Stromal cell of bone marrow (primary cell): ENCODE measurements at places on chromosomes 11 and 22.
A peak's percentile ranks its signal among the peaks of the same experiment; 100 is the strongest.

DNA sequence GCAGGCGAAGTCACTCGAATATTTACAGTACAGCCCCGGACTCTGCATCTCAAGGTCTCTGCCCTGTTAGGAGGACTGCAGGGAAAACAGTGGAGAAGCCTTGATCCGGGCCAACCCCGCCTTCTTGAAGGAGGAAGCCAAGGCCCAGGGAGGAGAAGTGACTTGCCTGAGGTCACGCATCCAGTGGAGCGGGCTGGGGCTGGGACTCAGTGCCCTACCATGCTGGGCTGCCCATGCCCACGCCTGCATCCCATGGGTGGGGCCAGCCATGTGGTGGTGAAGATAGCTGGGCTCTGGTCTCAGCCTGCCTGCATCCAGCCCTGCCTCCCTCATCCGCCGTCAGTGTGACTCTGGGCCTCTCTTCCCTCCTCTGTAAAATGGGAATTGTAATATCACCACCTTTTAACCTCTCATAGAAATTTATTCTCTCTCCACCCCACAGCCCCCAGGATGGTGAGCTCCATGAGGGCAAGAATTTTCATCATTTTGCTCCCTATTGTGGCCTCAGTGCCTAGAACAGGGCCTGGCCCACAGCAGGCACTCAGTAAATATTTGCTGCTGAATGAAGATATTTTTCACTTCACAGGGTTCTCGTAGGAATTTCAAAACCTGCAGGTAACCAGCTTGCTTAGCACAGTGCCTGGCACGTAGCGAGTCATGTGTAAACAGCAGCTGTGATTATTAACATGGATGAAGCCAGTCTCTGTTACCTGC, 57.3 kb downstream of the OTOG start:
- no peak for DNase-seq

DNA sequence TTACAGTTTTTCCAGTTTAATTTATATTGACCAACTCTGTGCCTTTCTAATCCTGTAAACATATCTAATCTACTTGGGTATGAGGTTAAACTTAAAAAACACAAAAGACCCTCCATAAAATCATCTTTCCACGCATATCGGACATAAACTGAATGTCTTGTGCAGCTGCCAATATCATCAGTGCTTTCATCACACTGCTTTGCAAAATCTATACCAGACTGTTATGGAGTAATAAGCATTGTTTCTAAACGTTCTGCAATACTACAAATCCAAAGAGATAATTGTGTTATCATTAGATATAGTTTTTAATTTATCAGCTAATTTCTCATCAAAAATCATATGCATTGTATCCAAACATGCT, 36.1 kb upstream of the AMPD3 start:
- no peak for DNase-seq

GRCh38 chr11:73597956-73598718, at the start of gene FAM168A:
FAM168A (minus strand) TSS chr11:73598112; CDS start chr11:73468474, 129,638 bp downstream.
- DNase-seq = peak; percentile 98

GRCh38 chr11:129115652-129116586, 76.2 kb downstream of the ARHGAP32 start:
- DNase-seq = no peak

DNA sequence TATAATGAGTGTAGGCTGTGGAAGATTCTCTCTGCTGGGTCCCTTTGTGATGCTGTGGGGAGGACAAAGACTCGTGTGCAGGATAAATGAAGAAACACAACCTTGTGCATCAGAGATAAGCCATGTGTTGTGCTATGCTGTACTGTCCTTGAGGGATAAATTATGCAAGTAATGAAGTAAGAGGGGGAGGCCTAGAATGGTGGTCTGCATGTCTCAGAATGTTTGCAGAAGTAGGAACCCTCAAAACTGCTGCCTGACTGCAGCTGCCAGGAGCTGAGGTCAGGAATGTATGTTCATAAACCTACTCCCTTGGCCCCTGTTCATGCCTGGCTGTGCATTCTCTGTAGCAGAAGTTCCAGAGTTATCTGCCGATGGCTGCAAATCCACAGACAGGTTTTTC, 4.6 kb upstream of the SMCO4 start:
- DNase-seq = no peak

DNA sequence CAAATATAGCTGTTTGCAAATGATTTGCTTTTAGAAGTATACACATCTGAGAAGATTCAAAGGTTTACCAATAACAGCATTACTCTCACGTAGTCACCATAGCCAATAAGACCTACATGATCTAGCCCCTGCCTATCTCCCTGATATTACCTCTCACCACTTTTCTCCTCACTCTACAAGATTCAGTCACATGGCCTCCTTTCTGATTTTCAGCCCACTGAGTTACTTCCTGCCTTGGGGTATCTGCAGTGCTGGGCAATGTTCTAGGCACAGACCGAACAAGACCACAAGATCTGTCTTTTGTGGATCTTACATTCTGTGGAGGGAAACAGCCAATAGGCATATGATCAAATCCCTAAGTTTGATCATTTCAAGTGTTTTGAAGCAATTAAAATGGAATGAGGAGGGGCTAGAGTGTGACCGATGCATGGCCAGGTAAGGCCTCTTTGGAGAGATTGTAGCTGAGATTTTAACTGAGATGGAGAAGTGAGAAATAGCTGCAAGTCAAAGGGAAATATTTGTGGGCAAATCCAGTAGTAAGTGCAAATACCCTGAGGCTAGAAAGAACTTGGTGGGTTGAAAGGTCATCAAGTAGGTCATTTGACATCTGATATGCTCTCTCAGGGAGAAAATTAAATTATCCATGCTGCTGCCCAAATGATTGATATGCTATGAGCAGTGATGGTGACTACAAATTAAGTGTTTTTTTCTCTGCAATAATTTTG, 43.1 kb downstream of the ARL14EP start:
- DNase-seq = no peak

- DNase-seq = no peak
Observed at GRCh38 chr11:128492903-128493569, 94.3 kb downstream of the ETS1 start.

DNA sequence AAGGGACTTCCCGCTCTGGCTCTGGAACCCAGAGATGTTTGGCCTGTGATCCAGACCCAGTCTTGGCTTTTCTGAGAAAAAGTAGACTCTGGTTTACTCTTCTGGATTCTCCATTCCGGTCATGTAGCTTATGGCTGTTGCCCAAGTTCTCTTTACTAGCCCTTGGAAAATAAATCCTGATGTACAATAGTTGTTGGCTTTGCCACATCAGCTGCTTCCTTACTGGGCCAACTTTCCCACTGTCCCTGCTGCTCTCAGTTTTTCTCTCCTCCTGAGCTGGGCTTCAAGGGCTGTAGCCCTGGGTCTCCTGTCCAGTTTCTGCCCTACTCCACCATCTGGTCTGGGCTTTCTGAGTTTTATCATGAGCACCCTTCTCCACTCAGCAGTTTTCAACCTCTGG, 12.5 kb downstream of the PATZ1 start:
- DNase-seq = no peak

DNA sequence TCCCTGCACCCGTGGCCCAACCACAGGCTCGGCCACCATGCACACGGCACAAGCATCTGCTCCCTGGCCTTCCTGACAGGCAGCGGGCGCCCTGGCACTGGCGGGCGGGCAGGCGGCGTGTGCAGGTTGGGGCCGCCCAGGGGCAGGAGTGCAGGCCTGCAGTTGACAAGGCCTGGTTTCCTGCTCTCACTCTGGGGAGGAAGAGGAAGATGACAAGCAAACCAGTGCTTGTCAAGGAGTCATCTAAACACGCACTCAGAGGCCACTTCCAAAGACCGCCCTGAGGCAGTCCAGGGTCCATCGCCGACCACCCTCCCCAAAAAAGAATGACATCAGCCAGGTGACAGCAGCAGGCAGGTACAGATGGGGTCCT, 65.3 kb upstream of the LINC01488 start:
- DNase-seq = no peak

- no peak for DNase-seq
Observed at GRCh38 chr11:16352707-16353106, 3.6 kb downstream of the SOX6 start.

GRCh38 chr11:84339796-84340195, 1053.6 kb upstream of the CCDC90B start:
- no peak for DNase-seq

DNA sequence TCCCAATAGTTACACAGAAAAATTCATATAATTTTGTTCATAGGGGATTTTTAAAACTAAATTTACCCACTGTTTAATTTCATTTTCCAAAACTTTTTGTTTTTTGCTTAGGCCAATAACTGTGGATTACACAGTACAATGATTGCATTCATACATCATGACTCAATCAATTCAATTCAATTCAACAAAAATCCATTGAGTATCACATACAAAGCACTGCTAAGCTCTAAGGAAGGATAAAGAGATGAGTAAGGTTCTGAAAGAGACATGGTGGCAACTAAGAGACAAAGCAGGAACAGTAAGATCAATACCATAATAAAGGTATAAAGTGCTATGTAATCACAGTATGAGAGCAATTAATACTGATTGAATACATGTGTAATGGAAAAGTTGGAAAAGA, 9.4 kb upstream of the LAYN start:
- no peak for DNase-seq

DNA sequence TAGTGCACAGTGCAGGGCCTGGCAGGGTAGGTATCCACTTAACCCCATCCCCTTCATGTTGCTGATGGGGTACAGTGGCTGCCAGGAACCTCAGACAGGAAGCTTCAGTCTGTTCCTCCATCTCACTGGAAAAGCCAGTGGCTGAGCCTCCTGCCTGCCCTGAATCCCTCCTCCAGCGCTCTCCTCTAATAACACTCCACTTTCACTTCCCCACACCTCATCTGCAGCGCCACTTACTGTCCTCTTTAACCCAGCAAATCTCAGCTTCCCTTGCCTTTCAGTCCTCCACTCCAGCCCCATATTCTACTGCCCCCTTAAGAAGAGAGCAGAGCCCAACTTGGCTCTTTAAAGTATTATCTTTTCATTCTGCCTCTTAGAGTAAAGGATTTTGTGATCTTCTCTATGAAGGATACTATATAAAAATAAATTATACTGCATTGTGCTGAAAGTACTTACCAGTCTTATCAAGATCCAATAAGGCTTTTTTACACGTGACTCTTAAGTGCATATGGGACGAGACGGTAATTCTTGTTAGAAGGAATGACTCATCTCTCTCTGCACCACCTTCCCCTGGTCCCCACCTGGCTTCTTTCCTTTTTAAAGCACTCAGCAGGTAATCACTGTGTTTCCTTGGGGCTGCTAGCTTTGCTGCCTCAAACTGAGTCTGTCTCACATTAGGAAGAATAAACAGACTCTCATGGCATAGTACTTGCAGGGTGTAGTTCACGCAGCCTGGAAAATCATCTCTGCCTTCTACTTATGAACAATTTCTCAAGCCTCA, 238.0 kb upstream of the NARS2 start:
- no peak for DNase-seq

GRCh38 chr11:72686639-72687220, 12.5 kb upstream of the PDE2A start:
- no peak for DNase-seq

DNA sequence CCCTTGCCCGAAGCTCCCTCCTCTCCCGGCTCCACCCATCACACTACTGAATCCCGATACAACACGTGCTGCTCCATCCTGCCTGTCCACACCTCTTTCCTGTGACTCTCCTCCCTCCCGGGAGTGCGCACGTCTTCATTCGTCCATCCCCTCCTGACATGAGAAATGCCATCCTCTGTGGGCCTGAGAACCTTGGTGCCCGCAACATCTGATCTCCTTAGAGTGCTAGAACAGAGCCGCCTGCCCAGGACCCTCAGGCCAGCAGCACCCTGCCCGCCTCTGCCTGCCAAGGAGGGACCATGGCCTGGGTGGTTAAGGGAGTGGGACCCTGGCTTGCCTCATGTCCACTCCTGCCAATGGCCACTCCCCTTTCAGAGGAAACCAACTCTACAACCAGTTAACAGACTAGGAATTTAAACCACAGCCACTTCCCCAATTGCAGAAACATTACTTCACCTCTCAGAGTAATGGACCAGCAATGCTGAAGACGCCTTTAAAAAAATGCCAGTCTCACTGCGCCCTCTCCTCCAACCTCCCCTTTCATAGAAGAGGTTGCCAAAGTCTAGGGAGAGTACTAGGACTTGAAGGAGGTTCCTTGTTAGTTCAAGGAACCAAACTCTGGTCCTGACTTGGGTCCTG, 466.3 kb downstream of the OPCML start:
- no peak for DNase-seq

DNA sequence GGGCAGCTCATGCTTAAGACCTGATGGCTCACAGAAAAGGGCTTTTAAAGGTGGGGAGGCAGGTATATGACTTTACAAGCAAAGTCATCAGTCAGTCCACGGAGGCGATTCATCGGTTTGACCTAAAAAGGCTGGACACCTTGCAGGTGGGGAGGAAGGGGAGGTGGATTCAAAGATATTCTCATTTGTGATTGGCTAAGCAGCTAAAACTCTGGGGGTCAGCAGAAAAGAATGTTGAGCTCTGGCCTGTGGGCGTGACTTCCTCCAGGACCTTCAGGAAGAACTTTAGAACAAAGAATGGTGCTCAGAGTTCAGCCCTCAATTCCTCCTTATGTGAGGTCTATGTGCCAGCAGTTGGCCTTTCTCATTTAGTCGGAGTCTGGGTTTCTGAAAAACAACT, 78.3 kb upstream of the LMO1 start:
- DNase-seq = no peak

GRCh38 chr11:65473278-65473860, 25.5 kb upstream of the MALAT1 start:
- DNase-seq = no peak

- DNase-seq = no peak
Observed at GRCh38 chr22:37172266-37173245, 15.5 kb downstream of the C1QTNF6 start.

DNA sequence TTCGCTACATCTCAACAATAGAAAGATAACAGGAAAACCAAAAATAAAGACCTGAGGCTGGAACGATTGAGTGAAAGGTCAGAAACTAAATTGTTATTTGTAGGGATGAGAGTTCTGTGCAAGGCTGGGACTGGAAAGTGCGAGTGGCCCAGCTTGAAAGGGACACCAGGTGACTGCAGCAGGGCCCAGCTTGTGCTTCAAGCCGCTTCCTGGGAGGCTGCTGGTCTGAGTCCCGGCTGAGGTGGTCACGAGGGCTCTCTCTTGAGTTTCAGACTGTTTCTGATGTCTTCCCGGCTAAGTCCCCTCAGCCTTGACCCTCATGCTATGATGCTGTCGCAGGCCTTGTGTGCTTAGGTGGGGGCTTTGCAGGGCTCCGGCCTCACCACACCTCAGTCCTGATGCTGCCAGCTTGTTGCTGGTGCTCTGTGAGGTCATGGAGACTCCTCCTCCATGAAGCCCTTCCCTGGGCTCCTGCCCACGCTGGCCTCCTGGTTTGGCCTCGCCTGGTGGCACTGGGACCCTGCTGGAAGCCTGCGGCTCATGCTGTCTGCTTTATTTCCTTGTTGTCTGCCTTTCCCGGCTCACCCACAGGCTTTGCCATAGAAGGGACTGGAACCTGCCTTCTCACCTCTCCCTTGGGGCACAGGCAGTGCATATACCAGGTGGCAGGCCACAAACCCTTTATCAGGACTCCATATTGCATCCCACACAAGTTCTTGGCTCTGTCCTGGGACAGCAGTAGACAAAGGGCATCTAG, 4.0 kb downstream of the BANF1 start:
- DNase-seq = no peak

- no peak for DNase-seq
Observed at GRCh38 chr11:44434191-44434590, 124.3 kb upstream of the ALX4 start.
